ENCODE measurements at places on chromosomes 2 and 18.

GRCh38 chr2:174878537-174879147 lies 114.4 kb upstream of the CHRNA1 start:
- no peak for DNase-seq

DNA sequence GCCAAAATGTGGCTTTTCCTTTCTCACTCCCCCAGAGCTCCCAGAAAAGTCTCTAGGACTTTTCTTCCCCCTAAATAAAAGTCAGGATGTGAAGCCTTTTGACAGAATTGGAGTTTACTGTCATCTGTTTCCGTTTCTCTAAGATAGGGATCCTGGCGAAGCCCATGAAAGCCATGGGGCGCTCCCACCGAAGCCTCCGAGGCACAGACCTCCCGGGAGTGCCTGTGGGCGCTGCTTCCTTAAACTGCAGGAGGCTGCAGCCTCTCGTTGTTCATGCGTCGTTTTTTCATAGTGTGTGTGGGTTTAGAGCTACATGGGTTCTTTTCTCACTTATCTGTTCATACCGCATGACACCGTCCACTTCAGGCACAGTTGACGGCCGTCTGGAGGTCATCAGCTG lies 56.8 kb downstream of the ASAP2 start:
- DNase-seq: peak; percentile 20

- DNase-seq: no peak
These were observed 45.5 kb downstream of the SLC14A2 start for GRCh38 chr18:45660746-45661145.

DNA sequence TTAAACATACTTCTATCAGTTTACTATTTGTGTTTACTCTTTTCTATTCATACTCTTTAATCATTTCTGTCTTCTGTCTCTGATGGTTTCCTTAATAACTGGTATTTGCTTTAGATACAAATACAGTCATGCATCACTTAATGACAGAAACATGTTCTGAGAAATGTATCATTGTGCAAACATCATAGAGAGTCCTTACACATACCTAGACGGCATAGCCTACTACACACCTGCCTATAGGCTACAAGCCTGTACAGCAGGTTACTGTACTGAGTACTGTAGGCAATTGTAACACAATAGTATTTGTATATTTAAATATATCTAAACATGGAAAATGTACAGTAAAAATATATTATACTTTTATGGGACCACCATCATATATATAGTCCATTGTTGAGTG lies 36.3 kb downstream of the VSNL1 start:
- DNase-seq: no peak

- DNase-seq: no peak
These were observed 16.2 kb downstream of the CENPO start for GRCh38 chr2:24809316-24810007.

GRCh38 chr18:24502667-24503523 lies 42.5 kb downstream of the HRH4 start:
- no peak for DNase-seq

DNA sequence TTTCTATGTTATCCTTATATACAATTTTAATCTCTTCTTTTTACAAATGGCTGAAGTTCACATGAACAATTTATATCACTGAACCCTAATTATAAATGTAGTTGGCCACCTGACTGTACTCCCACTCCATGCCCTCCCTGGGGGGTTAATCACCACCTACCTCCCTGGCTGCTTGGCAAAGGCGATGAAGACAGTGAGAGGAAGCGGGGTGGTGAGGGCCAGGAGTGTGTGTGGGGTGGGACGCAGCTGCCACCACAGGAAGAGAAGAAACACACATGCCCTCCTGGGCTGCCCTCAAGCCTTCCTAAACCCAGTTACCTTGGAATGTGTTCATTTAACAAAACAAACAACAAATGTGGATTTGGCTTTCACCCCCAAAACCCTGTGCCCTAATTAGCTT lies 87.0 kb upstream of the REV1 start:
- no peak for DNase-seq

GRCh38 chr2:120520929-120521912 lies 175.3 kb downstream of the INHBB start:
- no peak for DNase-seq

DNA sequence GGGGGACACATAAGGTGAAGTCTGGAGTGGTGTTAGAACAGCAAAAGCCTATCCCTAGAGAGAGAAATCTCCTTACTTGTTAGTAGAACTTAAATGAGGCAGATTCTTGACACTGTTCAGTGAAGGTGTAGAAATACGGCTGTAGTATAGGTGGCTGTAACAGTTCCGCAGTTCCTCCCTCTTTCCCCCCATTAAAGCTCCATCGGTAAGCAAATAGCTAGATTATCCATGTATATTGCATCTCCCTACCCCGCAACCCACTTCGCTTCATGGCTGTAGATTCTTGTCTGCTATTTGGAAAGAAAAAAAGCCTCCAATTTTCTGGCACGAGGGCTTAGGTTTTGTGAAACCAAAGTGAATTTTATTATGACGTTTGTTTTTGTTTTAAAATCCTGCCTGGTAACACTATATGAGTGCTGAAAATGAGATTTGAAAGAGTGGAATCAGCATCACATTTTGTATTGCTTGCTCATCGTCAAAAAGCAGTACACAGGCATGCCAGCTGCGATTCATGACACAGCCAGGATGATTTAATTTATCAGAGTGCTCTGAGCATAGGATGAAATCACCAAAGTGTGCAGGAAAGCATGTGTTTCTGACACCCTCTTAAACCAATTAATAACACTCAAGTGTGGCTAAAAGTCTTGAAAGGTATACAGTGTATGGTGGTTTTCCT lies 1.4 kb downstream of the FAM171B start:
- DNase-seq: no peak

DNA sequence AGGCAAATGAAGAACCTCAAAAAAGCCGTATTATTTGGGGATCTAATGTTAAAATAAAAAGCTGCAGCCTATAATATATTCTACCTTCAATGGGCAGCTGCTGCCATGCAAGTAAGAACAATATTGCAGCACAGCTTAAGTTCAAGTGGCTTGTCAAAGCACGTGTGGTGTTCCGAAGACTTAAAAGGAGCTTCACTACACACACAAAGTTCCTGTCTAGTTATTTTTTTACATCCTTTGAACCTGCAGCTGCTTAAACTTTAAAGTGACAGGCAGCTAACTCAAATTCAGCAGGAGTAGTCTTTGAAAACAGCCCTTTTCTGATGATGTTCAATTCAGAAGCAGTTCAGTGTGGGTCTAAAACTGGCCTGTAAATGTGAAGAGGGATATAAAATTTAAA lies 85.8 kb upstream of the XIRP2 start:
- no peak for DNase-seq

GRCh38 chr2:72024451-72025175 lies 123.0 kb downstream of the CYP26B1 start:
- DNase-seq: no peak

- no peak for DNase-seq
These were observed 55.0 kb downstream of the RPL37A start for GRCh38 chr2:216553482-216554240.

- DNase-seq: no peak
These were observed 348.0 kb upstream of the MEX3C start for GRCh38 chr18:51545446-51545845.

Data from CD14-positive monocyte (primary cell).